ENCODE measurements at places on chromosomes 12 and 14.

GRCh38 chr12:16370096-16370495, 22.7 kb downstream of the MGST1 start:
- no peak for DNase-seq

- DNase-seq, result no peak
Observed at GRCh38 chr14:50452296-50452695, 55.6 kb upstream of the CDKL1 start.

- peak; percentile 35 for DNase-seq
Observed at GRCh38 chr14:69812711-69813110, 15.7 kb upstream of the SLC10A1 start.

DNA sequence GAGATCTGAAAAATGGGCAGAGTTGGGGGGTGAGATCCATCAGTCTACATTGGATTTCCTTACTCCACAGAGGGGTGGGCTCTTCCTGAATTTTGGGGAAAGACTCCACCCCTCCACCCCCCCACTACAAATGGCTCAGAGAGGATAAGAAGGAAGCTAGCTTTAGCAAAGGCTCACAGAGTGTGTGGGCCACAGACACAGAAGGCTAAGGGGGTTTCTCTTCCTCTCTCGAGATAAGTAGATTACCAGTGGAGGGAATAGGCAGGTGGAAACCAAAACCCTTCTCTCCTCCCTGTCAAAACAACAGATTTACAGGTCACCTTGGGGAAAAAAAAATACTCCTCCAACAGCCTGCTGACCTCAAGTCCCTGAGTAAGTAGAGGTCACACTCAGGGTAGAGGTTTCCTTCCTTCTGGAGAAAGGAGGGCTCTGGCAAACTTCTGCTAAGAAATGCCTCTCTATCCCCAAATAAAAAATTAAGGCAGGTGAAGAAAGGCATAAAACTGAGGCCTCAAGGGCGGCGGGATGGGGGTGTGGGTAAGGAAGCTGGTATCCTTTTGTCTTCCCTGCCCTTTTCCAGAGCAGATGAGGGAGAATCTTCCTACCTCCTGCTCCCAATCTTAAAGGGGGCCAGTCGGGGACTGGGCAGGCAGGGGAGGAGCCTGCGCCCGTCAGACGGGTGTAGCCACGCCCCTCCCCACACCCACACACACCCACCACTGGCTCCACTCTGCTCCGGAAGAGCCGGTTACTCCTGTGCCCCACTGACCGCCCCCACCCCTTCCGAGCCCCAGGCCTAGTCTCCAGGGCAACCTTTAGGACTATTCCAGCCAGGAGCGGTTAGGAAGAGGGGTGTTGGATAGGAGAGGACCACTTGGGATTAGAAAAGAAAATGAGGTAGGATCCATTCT, 1.9 kb upstream of the BAZ2A start:
- peak; percentile 58 for DNase-seq
